ENCODE measurements at places on chromosomes 4 and X.

GRCh38 chrX:14630733-14631132, 101.4 kb downstream of the GLRA2 start:
- DNase-seq: no peak

DNA sequence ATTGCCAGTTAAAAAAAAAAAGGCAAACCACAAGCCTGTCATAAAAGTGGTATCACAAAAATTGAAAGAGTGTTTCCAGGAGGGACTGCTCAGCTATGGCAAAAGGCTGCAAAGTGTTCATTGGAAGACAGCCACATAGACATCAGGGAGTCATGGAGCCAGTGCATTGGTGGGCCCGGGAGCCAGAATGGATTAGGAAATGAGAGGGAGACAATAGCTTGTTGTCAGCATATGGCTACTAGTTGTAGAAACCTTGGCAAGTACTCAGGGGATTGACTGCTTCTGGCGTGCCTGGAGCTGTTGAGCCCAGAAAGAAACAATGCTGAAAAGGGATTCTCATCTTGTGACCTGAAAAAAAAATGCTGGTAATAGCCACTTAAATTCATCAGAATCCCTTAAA, 5.0 kb downstream of the GAR1 start:
- no peak for DNase-seq

GRCh38 chr4:52094376-52095145, 43.5 kb downstream of the SPATA18 start:
- DNase-seq: no peak

- no peak for DNase-seq
Observed at GRCh38 chr4:188941524-188942119, 802.4 kb downstream of the TRIML1 start.

DNA sequence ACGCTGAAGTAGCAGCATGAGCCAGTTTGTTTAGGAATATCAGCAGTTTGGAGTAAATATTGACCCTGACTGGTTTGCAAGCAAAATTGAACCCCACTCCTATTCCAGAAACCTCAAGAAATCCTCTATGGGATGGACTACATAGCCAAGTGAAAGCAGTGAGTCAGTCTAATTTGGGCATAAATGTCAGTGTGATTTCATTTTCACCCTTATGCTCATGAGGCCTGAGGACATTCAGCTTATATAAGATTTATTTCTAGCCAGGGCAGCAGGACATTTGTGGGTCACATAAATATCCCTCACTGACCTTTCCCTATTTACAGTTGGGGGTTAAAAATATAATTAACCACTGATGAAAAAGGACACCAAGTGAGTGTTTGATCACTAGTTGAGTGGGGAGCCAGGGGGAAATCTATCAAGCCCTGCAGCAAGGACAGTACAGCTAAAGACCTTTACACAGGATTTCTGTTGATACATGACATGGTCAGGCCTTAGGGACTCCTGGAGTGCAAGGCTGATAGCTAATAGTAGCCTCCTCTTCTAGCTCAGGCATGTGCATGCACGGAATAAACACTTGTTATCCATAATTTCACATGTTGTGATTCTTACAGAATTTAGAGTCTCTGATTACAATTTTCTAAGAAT, 996.9 kb upstream of the GRIA3 start:
- no peak for DNase-seq

DNA sequence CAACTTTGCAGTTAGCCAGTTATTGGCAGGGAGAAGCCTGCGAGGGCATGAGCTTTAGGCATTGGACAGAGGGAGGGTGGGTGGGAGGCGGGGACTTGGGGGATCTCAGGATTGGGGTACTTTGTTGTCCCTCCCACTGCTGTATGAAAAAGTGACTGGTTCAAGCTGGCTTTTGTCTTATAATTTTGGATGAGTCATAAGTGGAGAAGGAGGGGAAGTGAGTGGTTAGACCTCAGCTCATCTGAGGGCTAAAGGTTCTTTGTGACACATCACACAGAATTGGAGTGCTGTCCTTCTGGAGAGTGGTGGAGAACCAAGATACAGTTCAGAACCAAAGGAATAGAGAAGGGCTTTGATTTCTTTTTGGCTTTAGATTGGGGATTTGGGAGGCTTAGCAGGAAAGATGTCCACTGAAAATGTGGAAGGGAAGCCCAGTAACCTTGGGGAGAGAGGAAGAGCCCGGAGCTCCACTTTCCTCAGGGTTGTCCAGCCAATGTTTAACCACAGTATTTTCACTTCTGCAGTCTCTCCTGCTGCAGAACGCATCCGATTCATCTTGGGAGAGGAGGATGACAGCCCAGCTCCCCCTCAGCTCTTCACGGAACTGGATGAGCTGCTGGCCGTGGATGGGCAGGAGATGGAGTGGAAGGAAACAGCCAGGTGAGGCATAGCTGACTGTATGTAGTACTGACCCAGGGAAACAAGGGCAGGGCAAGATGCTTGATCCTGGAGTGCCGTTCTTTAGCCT, at the start of gene SLC4A4:
Gene SLC4A4, plus strand, starts transcription at position 175 of the 748 bp plus-strand sequence.
- DNase-seq: no peak

- DNase-seq: peak; percentile 14
Observed at GRCh38 chr4:183182873-183183725, 84.0 kb downstream of the WWC2 start.

GRCh38 chrX:27815209-27815608, 7.4 kb downstream of the MAGEB10 start:
- DNase-seq: no peak

DNA sequence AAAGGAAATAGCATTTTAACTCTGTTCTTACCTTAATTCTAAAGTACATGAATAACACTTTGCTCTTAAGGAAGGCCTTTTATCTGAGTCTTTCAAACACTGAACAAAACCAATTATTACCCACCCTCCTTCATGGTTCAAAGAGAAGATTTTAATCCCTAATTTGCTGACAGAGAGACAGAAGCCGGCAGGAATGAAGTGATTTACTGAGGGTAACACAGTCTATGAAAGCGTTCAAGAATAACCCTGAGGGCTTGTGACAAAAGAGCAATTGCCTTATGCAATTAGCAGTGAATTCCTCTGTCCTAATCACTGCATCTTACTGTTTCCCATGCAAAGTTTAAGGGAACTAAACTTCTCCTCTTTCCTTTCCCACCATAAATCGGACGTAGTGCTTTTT, 144.1 kb downstream of the PACRGL start:
- no peak for DNase-seq

DNA sequence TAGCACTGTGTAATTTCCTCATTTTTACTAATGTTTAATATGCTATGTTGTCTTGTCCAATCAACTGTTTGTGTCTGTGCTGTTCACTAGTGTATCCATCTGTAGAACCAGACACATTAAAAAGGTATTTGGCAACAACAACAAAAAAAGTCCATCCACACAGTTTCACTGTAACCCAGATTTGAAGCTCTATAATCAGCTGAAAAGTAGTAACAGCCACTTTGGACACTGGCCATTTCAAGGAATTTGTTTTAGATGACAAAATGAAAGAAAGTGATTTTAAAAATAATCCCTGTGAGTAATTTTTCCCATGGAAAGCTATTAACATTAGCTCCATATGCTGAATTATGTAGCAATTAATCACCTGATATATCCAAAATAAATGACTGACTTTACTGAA, 2.2 kb upstream of the FBXL5 start:
- no peak for DNase-seq

GRCh38 chr4:110415041-110415440, 60.9 kb upstream of the ENPEP start:
- no peak for DNase-seq

- no peak for DNase-seq
Observed at GRCh38 chrX:110436523-110436922, 77.9 kb downstream of the RTL9 start.

- DNase-seq: peak; percentile 4
Observed at GRCh38 chrX:97563531-97564133, 679.9 kb downstream of the RPA4 start.

GRCh38 chr4:38952017-38952416, 80.2 kb downstream of the TMEM156 start:
- DNase-seq: no peak

DNA sequence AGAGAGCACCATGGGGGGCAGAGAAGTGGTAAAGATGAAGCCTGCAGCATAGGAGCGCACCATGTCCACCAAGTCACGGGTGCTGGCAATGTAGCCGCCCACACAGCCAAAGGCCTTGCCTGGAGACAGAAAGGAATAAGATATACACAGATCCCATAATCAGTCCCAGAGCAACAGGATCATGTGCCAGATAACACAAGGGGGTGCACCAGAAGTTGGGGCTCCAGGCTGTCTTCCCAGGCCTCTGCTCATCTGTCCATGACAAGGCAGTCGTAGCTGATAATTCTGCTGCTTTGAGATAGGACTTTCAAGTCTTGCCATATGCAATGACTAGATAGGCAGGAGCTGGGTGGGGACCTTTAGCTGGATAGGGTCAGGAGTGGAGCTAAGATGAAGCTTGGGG, 14.7 kb downstream of the APEX2 start:
- DNase-seq: no peak

DNA sequence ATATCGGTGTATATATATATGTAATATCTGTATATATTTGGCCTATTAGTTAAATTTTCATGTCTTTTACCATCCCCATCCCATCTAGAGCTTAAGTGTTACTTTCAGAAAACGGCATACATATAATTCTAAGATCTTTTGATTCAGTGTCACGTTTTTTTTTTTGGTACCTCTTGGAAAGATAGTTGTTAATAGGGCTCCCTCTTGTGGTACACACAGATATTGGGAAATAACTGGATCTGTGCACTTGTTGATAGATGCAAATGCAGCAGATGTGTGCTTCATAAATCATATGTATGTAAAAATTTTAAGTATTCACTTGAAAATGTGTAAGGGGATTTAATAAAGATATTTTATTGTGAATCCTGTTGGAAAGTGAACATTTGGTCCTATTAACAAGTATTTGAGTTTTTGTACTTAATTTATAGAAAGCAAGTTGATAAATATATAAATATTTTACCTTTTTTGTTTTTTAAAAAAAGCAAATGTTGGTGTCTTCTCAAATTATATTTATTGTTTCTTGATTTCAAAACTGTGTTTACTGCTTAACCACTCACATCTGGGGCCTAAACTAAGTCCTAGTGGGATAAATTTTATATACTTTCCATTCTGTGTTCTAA, 74.7 kb downstream of the PAQR3 start:
- DNase-seq: peak; percentile 25

Measured in activated CD4-positive, alpha-beta T cell treated with anti-CD3 and anti-CD28 coated beads, Interleukin-2, amount 50 U/mL, for 24 hours (primary cell).